CD4-positive, CD25-positive, alpha-beta regulatory T cell (primary cell): ENCODE measurements at places on chromosomes 1 and 21. TPM values are rescaled to one million over a fixed set of nuclear protein-coding genes. Genes with fewer than 3 reads are reported as not detected.

Gene RGSL1
- total RNA-seq, result not detected

Gene PAQR6
- 3.7 TPM for total RNA-seq

Gene CNKSR1
- 7.0 TPM for total RNA-seq

Gene SETD4
- total RNA-seq, result 15.0 TPM

Gene AQP10
- 0.81 TPM for total RNA-seq

Gene CASZ1
- 55.1 TPM for total RNA-seq

Gene TSPAN2
- 5.0 TPM for total RNA-seq

Gene NBPF6
- not detected for total RNA-seq

Gene RYR2
- total RNA-seq, result 0.02 TPM

Gene GBP7
- total RNA-seq, result 0.20 TPM

Gene PLA2G2C
- not detected for total RNA-seq

Gene ANKRD35
- 0.17 TPM for total RNA-seq

Gene IGSF21
- not detected for total RNA-seq

Gene ANKRD34A
- 1.6 TPM for total RNA-seq

Gene TNFRSF9
- total RNA-seq, result 30.9 TPM

Gene LCE2C
- not detected for total RNA-seq

Gene BRINP3
- total RNA-seq, result not detected
